Activated naive CD4-positive, alpha-beta T cell treated with anti-CD3 and anti-CD28 coated beads for 36 hours (primary cell): ENCODE measurements at places on chromosomes 4 and X.

- no peak overlapping the region for H3K4me3 ChIP-seq
- peaks cover 3% of the 10 kb centered on the region for H3K27me3 ChIP-seq
- DNase-seq = no peak
- no peaks in the 10 kb centered on the region for H3K36me3 ChIP-seq
Measured at GRCh38 chr4:156103311-156103710, 149.6 kb upstream of the CTSO start.

- no peak overlapping the region for H3K4me3 ChIP-seq
- no peak overlapping the region for H3K27ac ChIP-seq
- no peaks in the 10 kb centered on the region for H3K36me3 ChIP-seq
Measured at GRCh38 chr4:123452616-123453015, 56.0 kb downstream of the SPRY1 start.

DNA sequence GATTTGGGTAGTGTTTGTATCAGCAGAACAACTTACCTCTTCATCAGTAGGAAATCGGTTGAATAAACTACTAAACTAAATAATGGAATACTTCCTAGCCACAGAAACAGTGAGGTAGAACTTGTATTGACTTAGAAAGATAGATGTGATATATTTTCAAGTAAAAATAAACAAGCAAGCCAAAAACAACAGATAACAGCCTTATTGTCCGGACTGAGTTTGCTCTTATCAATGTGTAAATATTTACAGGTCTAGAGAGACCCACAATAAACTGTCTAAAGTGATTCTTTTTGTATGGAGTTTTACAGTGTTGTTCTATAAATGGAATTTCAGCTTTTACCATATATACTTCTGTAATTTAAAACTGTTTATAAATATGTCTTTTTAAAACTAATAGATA lies 721.8 kb downstream of the ADGRL3 start:
- DNase-seq = no peak
- H3K36me3 ChIP-seq = no peaks in the 10 kb centered on the region
- no peaks in the 10 kb centered on the region for H3K27me3 ChIP-seq
- H3K4me3 ChIP-seq = no peak overlapping the region

GRCh38 chrX:110374559-110374958 lies 15.9 kb downstream of the RTL9 start:
- no peak overlapping the region for H3K4me3 ChIP-seq
- no peaks in the 10 kb centered on the region for H3K4me1 ChIP-seq
- DNase-seq = no peak
- no peaks in the 10 kb centered on the region for H3K27me3 ChIP-seq

GRCh38 chr4:62250100-62250499 lies 1050.0 kb downstream of the ADGRL3 start:
- H3K27me3 ChIP-seq = no peaks in the 10 kb centered on the region
- H3K27ac ChIP-seq = no peak overlapping the region
- no peaks in the 10 kb centered on the region for H3K36me3 ChIP-seq
- no peak overlapping the region for H3K4me3 ChIP-seq
- H3K4me1 ChIP-seq = no peaks in the 10 kb centered on the region

- no peak overlapping the region for H3K4me3 ChIP-seq
- peaks cover 22% of the 10 kb centered on the region for H3K4me1 ChIP-seq
- H3K36me3 ChIP-seq = peaks cover 25% of the 10 kb centered on the region
- H3K27me3 ChIP-seq = peaks cover 9% of the 10 kb centered on the region
Measured at GRCh38 chrX:48908600-48908999, 2.8 kb downstream of the SLC35A2 start.

- H3K4me3 ChIP-seq = no peak overlapping the region
- H3K27me3 ChIP-seq = no peaks in the 10 kb centered on the region
- H3K27ac ChIP-seq = no peak overlapping the region
- DNase-seq = no peak
- H3K36me3 ChIP-seq = peaks cover 38% of the 10 kb centered on the region
- H3K4me1 ChIP-seq = no peaks in the 10 kb centered on the region
Measured at GRCh38 chrX:1416327-1416784, 24.4 kb upstream of the SLC25A6 start.

DNA sequence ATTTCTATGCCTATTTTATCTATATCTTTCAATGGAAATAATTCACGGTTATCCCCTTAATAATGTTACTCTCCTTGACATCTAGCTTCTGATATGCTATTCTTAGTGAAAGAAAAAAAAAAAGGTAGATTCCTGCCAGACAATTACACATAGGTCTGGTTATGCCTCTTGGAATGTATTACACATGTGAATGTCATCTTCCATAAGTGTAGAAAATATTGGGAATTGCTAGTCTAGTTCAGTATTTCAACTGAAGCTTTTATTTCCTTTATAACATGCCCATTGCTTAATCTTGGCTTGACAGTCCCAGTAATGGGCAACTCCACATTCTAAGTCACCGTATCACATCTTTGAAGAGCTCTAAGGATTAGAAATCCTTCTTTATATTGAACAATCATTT lies 25.4 kb upstream of the PPP1R2C start:
- H3K27ac ChIP-seq = no peak overlapping the region
- DNase-seq = no peak
- no peaks in the 10 kb centered on the region for H3K27me3 ChIP-seq
- peaks cover 2% of the 10 kb centered on the region for H3K4me1 ChIP-seq
- no peaks in the 10 kb centered on the region for H3K36me3 ChIP-seq

DNA sequence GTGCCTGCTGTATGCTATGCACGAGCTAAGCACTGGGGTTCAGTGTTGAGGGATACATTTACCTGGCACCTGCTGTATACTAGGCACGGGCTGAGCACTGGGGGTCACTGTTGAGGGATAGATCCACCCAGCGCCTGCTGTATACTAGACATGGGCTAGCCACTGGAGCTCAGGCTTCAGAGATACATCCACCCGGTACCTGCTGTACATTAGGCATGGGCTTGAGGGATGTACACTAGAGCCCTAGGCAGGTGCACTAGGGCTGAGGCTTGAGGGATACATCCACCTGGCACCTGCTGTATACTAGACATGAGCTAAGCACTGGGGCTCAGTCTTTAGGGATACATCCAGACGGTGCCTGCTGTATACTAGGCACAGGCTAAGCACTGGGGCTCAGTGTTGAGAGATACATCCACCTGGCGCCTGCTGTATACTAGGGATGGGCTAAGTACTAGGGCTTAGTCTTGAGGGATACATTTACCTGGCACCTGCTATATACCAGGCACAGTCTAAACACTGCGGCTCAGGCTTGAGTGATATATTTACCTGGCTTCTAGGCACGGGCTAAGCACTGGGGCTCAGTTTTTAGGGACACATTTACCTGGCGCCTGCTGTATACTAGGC lies 92.7 kb downstream of the ADRA2C start:
- H3K4me3 ChIP-seq = no peak overlapping the region
- no peak overlapping the region for H3K27ac ChIP-seq
- H3K4me1 ChIP-seq = no peaks in the 10 kb centered on the region
- peaks cover 9% of the 10 kb centered on the region for H3K27me3 ChIP-seq
